Dermis microvascular lymphatic vessel endothelial cell (primary cell): ENCODE measurements at places on chromosomes 11 and 22. TPM values are rescaled to one million over a fixed set of nuclear protein-coding genes. Genes with fewer than 3 reads are reported as not detected.

DNA sequence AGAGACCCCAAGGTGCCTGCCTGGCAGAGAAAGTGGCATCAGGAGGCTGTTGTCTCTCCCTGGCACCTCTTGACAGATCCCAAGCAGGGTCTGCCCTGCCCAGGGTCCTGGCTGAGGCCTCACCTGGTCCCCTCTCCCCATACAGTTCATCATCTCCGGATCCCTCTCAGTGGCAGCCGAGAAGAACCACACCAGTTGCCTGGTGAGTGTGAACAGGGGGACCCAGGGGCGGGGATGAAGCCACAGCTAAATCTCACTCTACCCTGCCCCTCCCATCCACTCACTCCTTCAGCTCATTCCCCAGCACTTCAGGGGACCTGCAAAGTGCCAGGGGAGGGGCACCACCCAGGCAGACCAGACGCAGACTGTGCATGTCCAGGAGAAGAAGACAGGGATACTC, 14.0 kb upstream of the MS4A10 start:
- DNase-seq, result no peak

DNA sequence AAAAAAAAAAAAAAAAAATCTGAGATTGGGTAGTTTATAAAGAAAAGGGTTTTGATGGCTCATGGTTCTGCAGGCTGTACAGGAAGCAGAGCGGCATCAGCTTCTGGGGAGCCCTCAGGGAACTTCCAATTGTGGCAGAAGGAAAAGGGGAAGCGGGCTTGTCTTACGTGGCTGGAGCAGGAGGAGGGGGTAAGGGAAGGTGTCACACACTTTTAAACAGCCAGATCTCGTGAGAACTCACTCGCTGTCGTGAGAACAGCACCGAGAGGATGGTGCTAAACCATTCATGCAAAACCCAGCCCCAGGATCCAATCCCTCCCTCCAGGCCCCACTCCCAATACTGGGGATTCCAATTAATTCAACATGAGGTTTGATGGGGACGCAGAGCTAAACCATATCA, 806.2 kb downstream of the TBC1D22A start:
- DNase-seq, result no peak

- DNase-seq, result no peak
Observed at GRCh38 chr11:100753571-100753970, 66.5 kb downstream of the ARHGAP42 start.

DNA sequence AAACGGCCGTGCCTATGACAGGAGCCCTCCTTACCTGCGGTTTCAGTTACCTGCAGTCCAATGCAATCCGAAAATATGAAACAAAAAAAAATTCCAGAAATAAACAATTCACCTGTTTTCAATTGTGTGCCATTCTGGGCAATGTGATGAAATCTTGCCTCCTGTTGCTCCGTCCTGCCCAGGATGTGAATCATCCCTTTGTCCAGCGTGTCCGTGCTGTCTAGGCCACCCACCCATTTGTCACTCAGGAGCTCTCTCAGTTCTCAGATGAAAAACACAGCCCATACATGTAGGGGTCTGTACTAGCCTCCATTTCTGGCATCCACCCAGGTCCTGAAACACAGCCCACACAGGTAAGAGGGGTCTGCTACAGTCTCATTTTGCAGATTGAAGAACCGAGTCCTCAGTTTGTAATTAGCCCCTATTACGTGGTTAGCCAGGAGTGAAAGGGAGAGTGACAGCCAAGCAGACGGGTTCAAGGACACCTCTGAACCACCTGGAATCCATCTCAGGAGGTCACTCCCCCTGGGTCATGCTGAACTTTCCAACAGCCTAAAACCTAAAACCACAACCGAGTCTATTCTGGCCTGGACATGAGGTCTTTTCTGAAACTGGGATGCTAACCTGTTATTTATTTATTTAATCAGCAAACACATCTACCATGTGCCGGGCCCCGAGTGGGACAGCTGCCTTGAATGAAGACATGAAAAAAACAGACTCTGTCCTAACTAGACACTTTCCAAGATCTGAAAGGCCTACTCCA, 317.2 kb downstream of the SHANK2 start:
- DNase-seq, result peak; percentile 1

The SLC5A12 gene
- total RNA-seq, result not detected in 2 replicates

DNA sequence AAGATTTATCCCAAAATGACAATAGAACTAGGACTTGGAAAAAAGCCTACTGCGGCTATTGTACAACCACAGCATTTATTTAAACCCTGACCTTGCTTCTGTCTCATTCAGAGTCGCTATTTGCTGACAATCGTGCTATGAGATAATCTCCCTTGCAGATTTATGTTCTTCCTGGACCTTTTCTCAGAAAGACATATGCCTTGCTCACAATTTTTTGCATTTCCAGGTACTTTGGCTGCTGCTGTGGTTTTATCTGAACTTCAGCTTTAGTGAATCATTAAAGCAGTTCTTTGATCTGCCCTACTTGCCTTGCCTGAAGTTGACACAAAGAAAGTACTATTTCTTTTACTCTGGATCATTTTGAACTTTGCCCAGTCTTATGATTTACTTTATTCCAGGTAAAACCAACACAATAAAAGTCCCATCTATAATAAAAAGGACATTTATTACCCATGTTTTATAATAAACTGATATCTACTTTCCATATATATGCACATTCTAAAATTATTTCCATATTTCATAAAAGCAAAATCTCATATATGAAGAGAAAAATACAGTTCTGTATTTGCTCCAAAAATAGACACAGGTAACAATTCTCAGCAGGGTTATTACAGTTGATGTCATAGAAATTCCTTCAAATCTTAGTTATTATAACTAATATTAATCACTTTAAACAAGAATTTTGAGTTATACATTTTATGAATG, 63.4 kb upstream of the CARD18 start:
- DNase-seq, result peak; percentile 24

The TREH gene
- total RNA-seq, result not detected in 2 replicates

GRCh38 chr11:104320097-104320496, 156.2 kb upstream of the PDGFD start:
- no peak for DNase-seq

DNA sequence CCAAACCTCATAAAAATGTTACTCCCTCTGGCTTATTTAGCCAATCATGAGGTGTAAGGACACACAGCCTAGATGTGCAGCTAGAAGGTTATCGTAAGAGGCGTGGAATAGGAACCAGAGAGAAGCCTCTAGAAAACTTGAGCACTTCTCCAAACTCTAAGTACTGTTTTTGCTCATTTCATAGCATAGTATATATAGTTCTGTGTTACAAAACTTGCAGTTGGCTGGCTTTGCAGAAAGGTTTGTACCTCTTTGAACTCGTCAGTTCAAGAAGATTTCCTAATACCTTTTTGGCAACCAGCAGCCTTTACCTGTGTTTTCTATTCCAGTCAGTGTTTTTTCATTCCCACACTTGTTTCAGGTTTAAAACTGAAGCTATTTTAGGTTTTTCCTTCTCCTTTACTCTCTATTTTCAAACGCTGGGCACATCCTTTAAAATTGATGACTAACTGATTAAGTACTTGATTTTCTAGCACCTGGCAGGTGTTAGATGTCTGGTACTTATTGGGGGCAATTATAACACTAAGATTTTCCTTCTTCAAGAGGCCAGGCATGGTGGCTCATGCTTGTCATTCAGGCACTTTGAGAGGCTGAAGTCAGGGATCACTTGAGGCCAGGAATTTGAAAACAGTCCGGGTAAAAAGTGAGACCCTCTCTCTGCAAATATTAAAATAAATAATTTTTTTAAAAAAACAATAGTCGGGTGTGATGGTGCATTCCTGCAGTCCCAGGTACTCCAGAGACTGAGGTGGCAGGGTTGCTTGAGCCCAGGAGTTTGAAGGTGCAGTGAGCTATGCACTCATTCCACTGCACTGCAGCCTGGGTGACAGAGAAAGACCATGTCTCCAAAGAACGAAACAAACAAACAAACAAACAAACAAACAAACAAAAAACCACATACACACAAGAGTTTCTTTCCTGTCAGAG, 125.2 kb downstream of the LRRC4C start:
- no peak for DNase-seq

GRCh38 chr11:26971961-26972360, 22.0 kb upstream of the FIBIN start:
- DNase-seq, result no peak

DNA sequence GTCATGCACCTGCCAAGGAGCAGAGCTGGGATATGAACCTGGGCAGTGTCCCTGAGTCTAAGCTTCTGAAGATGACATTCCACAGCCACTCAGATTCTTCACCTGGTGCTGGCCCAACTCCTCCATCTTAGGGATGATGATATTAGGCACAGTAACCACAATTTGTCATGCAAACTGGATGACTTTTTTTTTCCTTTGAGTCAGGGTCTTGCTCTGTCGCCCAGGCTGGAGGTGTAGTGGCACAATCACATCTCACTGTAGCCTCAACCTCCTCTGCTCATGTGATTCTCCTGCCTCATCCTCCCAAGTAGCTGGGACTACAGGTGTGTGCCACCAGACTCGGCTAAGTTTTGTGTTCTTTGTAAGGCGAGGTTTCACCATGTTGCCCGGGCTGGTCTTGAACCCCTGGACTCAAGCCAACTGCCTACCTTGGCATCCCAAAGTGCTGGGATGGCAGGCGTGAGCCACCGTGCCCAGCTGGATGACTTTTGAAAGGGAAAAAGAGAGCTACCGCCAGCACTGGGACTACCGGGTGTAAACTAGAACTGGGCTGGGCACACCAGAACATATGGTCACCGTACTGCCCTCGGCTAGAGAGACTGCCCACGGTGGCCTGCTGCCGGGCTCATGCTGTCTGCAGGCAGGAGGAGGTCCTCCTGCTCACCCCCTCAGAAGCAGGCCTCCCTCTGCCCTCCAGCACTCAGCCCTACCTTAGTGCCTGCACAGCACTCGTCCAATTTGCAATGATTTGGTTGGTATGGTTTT, 77.7 kb downstream of the NAT10 start:
- DNase-seq, result no peak

- no peak for DNase-seq
Observed at GRCh38 chr11:119910051-119910450, 181.1 kb upstream of the NECTIN1 start.

The E2F8 gene
- total RNA-seq, result 0.76 and 0.90 TPM in 2 replicates

DNA sequence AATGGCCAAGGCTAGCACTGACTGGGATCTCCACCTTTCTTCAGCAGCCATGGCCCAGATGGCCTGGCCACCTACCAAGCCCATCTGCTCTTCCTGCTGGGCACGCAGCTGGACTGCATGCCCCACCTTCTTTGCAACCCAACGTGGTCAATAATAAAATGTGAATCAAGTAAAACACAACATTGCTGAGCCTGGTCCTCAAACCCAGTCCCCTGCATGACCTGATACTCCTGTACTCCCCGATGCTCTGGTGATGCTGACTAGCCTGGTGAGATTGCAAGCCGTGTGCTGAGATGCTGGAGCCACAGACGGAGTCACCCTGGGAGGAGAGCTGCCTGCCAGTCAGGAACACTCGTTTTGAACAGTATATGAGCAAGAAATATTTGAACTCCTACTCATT, 34.0 kb downstream of the PARVG start:
- no peak for DNase-seq

The POU2F3 gene
- under 0.01 and 0.13 TPM in 2 replicates for total RNA-seq

- no peak for DNase-seq
Observed at GRCh38 chr11:6608011-6608410, 4.0 kb downstream of the TAF10 start.

The BTG4 gene
- total RNA-seq, result not detected in 2 replicates

The FBLN1 gene
- 0.26 and 1.0 TPM in 2 replicates for total RNA-seq

The OR8D4 gene
- total RNA-seq, result not detected in 2 replicates

The CSNK2A3 gene
- total RNA-seq, result 2.1 and 3.3 TPM in 2 replicates

- no peak for DNase-seq
Observed at GRCh38 chr11:128496249-128496648, 91.1 kb downstream of the ETS1 start.

The USP2 gene
- total RNA-seq, result 0.13 and 0.25 TPM in 2 replicates

- no peak for DNase-seq
Observed at GRCh38 chr11:34075178-34075820, 23.8 kb downstream of the CAPRIN1 start.

GRCh38 chr11:78666675-78667160, 92.1 kb upstream of the NARS2 start:
- no peak for DNase-seq

DNA sequence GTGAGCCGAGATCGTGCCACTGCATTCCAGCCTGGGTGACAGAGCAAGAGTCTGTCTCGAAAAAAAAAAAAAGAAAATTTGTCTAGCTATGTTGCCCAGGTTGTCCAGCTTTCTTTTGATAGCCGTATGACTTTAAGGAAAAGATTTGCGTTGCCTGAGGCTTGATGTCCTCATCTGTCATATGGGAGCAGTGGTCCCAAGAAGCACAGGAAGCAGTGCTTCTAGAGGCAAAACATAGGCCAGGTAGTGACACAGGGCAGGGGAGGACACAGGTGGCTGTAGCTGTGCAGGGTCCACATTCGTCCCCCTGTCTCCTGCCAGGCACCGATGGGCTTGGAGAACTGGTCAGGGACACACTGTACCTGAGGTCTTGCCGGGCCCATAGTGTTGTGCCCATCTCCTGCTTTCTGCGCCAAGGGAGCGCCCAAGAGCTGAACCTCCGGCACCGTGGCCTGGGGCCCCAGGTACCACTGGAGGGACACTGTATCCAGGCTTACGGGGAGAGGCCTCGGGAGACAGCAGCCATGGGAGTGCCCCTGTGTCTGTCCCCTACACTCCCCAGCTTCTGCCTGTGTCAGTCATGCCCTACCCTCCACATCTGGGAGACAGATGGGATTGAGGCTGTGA, 1.4 kb downstream of the LRRC74B start:
- DNase-seq, result no peak

- no peak for DNase-seq
Observed at GRCh38 chr11:102119997-102120396, 9.8 kb downstream of the YAP1 start.

The SAA4 gene
- not detected in 2 replicates for total RNA-seq

The DCDC1 gene
- total RNA-seq, result under 0.01 TPM in 2 replicates

The IFITM10 gene
- total RNA-seq, result 0.39 and 1.3 TPM in 2 replicates

DNA sequence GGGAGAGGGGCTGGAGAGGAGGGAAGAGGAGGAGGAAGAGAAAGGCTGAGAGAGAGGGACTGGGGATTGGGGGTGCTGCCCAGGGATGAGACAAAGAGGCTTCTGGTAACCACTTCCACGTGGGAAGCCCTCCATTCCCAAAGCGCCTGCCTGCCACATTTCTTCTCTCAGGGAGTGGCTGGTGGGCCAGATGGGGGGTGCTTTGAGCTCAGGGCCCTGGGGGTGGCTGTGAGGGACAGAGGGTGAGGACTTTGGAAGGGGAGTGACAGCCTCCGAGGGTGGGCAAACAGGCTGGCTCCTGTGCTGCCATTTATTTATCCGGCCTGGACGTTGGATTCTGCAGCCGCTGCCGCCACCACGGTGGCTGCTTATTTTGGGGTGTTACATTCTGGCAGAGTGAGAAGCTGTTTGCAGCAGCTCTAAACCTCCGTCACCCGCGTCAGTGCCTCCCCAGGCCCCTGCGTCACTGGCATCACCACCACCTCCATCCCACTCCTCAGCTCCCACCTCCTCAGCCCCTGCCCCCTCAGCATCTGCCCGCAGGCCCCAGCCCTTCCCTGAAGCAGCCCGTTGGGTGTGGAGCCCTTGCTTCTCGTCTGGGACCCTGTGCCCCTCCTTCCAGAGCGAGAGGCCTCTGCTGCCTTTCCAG, 1.6 kb downstream of the RTN4RL2 start:
- DNase-seq, result no peak

DNA sequence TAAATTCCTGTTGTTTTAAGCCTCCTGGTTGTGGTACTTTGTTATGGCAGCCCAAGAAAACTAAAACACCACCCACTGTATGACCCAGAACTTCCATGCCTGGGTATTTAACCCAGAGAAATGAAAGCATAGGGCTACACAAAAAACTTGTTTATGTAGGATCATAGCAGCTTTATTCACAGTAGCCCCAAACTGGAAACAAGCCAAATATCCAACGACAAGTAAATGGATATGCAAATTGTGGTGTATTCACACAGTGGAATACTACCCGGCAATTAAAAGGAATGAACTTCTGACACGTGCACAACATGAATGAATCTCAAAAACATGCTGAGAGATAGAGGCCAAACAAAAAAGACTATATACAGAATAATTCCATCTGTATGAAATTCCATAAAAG, 62.2 kb upstream of the NAV2 start:
- DNase-seq, result no peak
